OCI-LY7 (cell line): ENCODE measurements at places on chromosomes 12 and 14.

DNA sequence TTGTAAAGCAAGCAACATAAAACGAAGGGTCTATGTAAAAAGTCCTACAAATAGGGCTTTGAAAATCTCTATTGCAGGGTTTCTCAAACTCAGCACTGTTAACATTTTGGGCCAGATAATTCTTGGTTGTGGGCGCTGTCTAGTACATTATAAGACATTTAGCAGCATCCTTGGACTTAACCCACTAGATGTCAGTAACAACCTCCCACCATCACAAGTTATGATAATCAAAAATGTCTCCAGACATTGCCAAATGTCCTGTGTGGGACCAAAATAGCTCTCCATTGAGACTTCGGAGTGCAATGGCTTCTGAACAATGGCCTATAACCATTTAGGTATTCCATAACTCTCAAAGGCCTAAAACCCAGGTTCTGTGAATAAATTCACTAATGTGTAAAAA, 22.9 kb upstream of the DHRS7 start:
- DNase-seq, result peak; percentile 72

GRCh38 chr14:34426313-34427295, 35.4 kb downstream of the SPTSSA start:
- no peak for DNase-seq

- DNase-seq, result no peak
Observed at GRCh38 chr14:61553730-61554641, 141.3 kb upstream of the HIF1A start.

DNA sequence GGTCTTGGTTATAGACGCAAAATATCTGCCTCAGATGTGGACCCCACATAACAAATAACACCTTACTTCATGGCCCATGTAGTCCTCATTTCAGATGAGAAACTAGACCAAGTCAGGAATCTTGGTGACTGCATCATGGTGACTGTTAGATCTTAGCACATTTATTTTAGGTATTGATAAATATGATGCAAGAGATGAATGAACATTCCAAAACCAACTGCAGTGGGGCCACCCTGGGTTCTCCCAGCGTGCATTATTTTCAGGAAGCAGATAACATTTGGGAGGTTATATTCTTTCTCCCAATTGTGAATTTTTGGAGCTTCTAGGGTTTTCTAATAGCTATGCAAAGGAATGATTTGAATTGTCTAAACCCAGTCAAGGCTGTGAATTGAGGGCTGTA, 55.2 kb upstream of the PTGR2 start:
- no peak for DNase-seq

GRCh38 chr14:101500061-101500460, 61.2 kb upstream of the DIO3 start:
- no peak for DNase-seq

DNA sequence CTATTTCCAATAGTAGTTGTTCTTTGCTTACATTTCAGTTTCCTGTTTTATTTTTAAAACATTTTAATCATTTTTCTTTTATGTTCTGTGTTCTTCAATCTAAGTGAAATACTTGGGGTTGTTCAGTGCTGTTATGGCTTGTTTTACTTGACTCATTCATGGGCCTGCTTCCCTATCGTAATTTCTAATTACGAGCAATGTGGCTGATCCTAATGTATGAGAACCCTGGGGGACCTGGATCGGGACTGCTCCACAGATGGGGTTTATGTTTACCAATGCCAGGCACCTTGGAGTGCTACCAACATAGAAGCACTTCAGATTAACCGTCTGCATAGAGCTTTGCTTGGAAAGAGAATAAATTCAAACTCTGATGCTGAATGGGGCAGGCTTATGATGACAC, 29.8 kb downstream of the TECPR2 start:
- no peak for DNase-seq

- peak; percentile 47 for DNase-seq
Observed at GRCh38 chr12:108630481-108631207, 3.0 kb downstream of the SELPLG start.

- DNase-seq, result no peak
Observed at GRCh38 chr12:60724475-60724874, 1128.6 kb downstream of the SLC16A7 start.

DNA sequence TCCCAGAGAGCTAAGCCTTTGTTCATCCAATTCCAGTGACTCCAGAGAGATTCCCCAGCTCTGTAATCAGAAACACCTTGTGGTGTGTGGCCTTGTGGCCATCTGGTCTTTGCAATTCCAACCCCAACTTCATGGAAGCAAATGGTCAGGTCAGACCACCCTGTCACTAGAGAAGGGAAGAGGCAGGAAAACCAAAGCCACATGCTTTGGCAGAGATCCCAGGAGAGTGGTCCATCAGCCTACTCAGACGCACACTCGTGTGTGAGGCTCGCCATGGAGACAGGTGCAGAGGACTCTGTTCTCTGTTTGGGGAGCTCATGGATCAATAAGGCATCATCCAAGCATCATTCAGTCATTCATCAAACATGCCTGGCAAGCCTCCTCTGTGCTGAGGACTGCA, 46.2 kb upstream of the TUNAR start:
- DNase-seq, result no peak

GRCh38 chr14:77991128-77991772, 178.9 kb upstream of the NRXN3 start:
- peak; percentile 2 for DNase-seq

GRCh38 chr12:127781336-127781735, 485.6 kb upstream of the TMEM132C start:
- DNase-seq, result no peak

GRCh38 chr14:90416720-90417119, 19.9 kb downstream of the CALM1 start:
- no peak for DNase-seq

- DNase-seq, result peak; percentile 20
Observed at GRCh38 chr14:90815822-90816662, at the start of gene TTC7B. TSS of gene TTC7B (minus strand) at chr14:90816430. CDS start at chr14:90816295, 135 bp downstream.

DNA sequence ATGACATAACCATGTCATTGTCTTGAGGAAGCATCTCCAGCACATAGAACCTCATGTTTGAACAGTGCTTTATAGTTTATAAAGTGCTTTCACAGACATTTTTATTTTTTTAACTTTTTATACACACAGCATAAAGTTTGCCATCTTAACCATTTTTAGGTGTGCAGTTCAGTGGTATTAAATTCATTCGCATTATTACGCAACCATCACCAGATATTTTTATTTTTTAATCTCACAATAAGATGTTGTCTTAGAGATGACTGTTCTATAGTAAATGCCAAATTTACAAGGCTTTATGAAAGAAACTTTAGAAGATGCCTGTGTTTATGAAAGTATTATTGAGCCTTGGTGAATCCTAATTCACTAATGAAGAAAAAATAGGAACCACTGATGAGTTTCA, 19.9 kb downstream of the CYP46A1 start:
- DNase-seq, result no peak
